ENCODE measurements at places on chromosomes 16 and 17.

DNA sequence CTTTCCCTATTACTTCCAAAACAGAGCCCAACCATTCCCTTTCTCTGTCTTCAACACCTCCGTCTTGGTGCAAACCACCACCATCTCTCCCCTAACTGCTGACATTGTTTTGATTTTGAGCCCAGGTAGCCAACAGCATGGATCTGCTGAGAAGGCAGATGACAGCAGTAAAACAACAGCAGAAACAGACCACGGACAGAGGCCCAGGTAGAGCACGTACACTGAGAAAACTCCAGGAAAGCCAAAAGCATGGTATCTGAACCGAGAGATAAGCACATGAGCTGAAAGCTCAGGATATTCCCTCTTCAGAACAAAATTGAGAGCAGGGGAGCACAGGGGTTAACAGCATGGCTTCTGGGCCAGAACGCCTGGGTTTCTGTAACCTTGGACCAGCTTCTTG lies 18.9 kb upstream of the MAP3K14 start:
- no peak for DNase-seq

GRCh38 chr16:25184771-25185170 lies 32.0 kb upstream of the AQP8 start:
- DNase-seq = no peak

- no peak for DNase-seq
These were observed 223.1 kb downstream of the MAP2K6 start for GRCh38 chr17:69637446-69638156.

DNA sequence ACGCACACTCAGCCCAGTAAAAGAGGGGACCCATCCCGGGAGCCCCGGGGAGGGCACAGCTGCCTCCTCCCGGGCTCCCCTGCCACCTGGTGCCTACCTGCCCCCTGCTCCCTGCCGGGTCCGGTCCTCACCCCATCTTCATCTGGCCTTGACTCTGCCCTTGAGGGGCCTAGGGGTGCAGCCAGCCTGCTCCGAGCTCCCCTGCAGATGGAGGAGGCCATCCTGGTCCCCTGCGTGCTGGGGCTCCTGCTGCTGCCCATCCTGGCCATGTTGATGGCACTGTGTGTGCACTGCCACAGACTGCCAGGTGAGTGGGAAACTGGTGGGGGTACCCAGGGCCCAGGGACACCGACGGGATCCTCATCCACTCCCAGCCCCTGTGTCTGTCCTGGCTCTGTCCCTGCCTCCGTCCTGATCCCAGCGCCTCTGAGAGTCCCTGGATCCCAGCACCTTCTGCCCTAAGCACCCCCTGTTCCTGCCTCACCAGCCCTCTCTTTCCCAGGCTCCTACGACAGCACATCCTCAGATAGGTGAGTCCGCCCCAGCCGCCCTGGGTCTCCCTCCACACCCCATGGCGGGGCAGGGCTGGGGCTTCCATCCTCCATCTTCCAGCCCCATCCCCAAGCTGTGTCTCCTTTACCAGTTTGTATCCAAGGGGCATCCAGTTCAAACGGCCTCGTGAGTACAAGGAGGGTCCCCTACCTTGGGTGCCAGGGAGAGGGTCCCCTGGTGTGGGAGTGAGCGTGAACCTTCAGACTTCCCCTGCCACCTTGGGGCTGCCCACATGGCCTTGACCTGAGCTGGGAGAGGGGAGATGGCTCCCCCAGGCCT lies 574 bp downstream of the LAT start:
- DNase-seq = no peak

GRCh38 chr17:1153795-1154546 lies 25.8 kb downstream of the ABR start:
- DNase-seq = peak; percentile 87

DNA sequence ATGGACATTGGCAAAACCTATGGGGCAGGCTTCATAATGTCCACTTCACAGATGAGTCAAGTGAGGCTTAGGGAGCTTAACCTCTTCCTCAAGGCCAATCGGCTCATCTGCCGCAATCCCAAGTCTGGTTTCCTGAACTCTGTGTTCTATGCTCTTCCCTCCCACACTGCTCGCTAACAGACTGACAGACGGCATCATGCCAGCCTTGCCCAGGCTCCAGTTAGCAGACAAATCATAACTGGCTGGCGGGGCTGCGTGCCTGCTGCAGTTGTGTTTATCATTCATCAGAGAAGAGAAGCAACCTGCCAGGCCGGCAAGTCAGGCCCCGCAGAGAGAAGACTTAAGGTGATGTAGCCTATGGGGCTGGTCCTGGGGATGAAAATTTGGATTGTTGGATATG lies 216.2 kb upstream of the ASIC2 start:
- DNase-seq = no peak

DNA sequence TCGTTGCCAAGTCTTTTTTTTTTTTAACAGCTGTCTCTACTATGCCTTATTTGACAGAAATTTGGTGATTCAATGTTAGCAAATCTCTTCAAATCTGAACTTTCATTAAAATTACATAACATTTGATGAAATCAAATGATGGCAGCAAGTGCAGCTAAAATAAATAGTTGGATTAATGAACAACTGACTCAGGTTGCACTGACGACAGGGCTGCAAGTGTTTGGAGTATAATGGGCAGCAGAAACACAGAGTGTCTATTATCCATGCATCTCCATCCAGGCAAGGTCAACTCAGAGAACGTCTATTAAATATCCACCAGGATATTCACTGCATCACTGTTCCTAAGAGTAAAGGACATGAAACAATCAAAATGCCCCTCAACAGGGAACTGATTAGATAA lies 109.8 kb downstream of the SLC39A11 start:
- DNase-seq = no peak

DNA sequence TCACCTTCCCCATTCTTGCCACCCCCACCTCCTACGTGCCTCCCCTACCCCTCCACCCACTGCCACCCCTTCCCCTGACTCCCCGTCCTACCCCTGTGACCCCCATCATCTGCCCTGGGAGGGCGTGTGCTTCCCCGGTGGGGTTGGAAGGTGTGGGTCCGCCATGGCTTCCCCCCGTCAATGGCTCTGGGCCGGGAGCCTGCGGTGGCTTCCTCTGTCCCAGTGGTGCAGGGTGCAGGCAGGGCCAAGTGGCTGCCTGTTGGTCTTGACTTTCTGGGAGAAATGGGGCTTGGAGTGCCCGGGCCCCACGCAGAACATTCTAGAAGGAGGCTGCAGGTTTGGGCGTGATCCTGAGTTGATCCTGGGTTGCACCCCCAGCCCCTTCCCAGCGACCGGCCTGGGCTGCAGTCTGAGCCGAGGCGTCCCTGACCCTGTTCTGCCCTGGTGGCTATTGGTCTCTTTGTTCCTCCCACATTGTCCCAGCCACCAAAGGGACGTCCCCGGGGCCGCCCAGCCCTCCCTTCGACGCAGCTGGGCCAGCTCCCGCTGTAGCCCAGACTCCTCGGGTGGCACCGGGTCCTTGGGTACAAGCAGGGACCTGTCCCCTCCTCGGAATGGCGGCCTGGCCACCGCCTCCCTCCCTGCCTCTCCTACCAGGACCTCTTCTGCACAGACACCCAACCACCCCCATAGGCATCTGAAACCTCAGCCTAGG lies 25.7 kb downstream of the GSE1 start:
- DNase-seq = no peak

- no peak for DNase-seq
These were observed 13.3 kb downstream of the CRISPLD2 start for GRCh38 chr16:84833144-84833500.

- no peak for DNase-seq
These were observed 100.0 kb downstream of the XYLT1 start for GRCh38 chr16:17370731-17371285.

Data from GM23338 (cell line).